ENCODE measurements at places on chromosomes 1 and 21.

DNA sequence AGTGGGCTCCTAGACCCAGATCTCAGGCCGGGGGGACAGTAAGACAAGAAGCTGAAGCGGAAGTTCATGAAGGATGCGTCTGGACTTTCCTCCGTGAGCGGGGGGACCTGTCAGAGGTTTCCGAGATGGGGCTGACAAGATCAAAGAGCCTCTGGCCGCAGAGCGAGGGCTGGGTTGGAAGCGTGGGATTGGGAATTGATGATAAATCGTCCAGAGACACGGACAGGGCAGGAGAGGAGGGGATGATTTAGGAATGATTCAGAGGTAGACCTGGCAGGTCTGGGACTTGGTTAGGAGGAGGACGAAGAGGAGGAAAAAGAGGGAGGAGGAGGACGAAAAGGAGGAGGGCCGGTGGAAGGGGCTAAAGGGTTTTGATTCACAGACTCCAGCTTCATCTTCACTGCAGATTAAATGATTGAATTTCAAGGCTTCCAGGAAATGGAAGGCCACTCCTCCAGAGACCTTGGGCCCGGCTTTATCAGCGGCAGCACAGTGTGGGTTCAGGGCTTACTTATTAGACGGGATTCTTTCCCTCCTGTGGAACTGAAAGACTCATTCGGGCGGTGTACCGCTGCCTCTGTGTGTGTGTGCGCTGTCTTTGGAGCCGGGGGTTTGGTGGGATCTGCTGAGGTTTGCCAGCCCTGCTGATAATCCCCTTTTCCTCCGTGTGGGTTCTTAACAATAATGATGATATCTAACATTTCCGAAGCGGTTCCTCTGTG lies 85.7 kb upstream of the SLC45A1 start:
- DNase-seq, result no peak

GRCh38 chr1:86706018-86706635 lies 1.8 kb downstream of the SH3GLB1 start:
- no peak for DNase-seq

DNA sequence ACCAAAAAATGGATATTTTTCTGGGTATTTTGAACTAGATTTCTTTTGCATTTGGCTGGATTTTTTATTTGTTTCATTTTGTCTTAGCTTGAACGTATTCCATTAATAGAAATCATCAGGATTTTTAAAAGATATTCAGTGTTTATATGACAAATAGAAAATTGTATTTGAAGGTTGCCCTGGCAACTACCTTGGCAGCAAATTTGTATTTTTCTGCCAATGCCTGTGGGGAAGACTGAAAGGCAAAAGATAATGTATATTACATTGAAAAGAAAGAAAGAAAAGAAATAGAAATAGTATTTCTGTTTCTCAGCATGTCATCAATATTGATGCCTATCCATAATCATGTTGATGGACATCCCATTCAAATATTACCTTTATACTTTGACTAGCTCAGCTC lies 16.8 kb downstream of the VCAM1 start:
- no peak for DNase-seq

DNA sequence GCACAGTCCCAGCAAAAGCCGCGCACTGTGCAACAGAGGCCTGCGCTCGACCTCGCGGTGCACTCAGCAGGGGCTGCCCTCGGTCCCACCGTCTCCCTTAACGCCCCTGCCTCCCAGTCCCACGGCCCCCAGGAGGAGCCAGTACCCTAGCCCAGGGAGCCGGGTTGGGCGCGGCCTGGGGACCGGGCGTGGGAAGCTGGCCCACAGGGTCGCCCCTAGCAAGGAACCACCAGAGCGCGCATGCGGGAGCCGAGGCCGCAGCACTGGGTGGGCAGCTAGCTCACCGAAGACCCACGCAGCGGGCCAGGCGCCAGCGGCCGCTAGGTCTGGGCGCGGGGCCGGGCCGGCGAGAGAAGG lies 21.6 kb upstream of the ZNF678 start:
- DNase-seq, result no peak

DNA sequence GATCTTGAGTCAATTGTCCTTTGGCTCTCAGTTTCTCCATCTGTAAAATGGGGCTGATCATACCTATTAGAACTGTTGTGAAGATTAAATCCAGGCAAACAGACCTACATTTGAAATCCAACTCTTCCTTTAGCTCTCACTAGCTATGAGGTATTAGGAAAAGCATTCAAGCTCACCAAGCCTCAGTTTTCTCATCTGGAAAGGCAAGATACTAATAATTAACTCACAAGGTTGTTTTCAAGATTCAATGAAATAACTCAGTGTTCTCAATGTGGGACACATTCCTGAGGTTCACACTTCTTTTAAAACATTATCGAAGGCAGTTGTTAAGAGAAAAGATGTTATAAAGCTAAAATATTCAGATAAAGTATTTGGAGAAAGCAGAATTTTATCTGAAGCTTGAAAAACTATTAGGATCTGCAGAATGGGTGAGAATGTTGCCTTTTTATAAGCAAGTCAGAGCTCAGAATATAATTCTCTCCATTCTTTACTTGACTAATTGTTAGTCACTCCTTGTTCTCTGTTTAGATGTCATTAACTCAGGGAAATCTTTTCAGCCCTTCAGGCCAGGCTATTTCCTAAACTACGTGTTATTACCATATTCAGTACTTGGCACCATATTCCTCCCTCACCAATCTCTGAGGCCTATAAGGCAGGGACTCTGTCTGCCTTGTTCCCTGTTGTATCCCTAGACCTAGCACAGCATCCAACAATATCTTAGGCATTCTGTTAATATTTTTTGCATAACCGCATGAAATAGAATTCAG lies 72.0 kb upstream of the VAV3 start:
- no peak for DNase-seq

GRCh38 chr1:208985231-208985630 lies 598.3 kb upstream of the CAMK1G start:
- no peak for DNase-seq

DNA sequence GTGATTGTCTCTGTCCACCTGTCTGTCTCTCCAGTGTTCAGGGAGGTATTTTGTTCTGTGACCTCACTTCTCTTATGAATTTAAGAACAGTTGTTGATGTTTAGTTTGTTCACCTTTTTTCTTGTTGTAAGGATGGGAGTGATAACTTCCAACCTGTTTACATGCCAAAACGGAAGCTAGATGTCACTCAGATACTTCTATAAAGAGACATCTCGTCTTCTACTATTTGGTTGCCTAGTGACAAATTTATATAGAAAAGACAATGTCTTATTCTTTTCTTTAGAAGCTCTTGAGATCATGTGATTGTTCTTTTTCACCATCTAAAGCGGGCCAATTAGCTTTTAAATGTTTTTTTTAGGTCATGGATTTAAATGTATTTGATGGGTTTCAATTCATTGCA lies 33.8 kb downstream of the PRSS38 start:
- no peak for DNase-seq

- DNase-seq, result no peak
Observed at GRCh38 chr1:25095635-25096200, 136.6 kb downstream of the SYF2 start.

- no peak for DNase-seq
Observed at GRCh38 chr1:165375623-165376022, 19.1 kb upstream of the LMX1A start.

DNA sequence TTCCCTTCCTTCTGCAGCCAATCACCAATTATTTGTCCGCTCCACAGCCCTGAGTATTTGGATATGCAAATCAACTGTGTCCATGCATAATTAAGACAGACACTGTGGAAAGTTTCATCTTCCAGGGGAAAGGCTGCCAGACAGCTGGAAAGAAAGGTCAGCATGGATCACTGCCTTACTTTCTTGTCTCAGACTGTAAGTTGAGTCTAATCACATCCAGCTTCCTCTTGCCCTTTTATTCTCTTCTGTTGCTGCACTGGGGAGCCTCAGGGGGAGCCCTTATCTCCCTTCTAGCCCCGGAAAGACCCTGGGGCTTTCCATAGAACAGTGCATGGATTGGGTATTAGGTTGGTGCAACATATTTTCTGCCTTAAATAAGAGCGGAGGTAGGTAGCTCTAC lies 182.9 kb downstream of the OMA1 start:
- DNase-seq, result no peak

- DNase-seq, result no peak
Observed at GRCh38 chr1:59927213-59927612, 640 bp upstream of the CYP2J2 start.

- DNase-seq, result no peak
Observed at GRCh38 chr1:91660708-91661107, 160.1 kb downstream of the CDC7 start.

GRCh38 chr1:51756290-51756689 lies 122.2 kb downstream of the NRDC start:
- DNase-seq, result no peak
